Panc1 (cell line): ENCODE measurements at places on chromosomes 5 and 9. TPM values are rescaled to one million over a fixed set of nuclear protein-coding genes. Genes with fewer than 3 reads are reported as not detected.

Gene TRMO
- total RNA-seq: 10.4 TPM

Gene NUDT12
- total RNA-seq: 9.2 TPM

- H3K27me3 ChIP-seq: no peaks in the 10 kb centered on the region
- H3K4me1 ChIP-seq: no peaks in the 10 kb centered on the region
- H3K4me3 ChIP-seq: no peak overlapping the region
- no peak for DNase-seq
- no peaks in the 10 kb centered on the region for H3K36me3 ChIP-seq
Observed at GRCh38 chr9:115341426-115341825, 223.5 kb upstream of the TNC start.

DNA sequence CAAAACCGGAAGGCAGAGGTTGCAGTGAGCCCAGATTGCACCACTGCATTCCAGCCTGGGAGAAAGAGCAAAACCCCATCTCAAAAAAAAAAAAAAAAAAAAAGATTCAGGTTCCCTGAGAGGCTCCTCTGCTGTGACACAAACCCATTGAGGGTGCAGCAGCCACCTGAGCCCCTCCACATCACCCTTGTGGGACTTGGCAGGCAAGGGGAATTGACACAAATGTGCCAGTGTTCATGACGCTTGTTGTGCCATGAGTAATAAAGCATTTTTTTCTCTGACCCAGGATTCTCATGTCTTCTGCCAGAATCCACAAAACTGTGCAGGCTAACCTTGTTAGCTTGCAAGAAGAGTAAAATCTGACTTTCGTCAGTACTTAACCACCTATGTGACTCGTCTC lies 149.6 kb downstream of the TTC39B start:
- no peak overlapping the region for H3K4me3 ChIP-seq
- no peak for DNase-seq
- no peaks in the 10 kb centered on the region for H3K36me3 ChIP-seq
- no peak overlapping the region for H3K27ac ChIP-seq
- H3K4me1 ChIP-seq: no peaks in the 10 kb centered on the region

DNA sequence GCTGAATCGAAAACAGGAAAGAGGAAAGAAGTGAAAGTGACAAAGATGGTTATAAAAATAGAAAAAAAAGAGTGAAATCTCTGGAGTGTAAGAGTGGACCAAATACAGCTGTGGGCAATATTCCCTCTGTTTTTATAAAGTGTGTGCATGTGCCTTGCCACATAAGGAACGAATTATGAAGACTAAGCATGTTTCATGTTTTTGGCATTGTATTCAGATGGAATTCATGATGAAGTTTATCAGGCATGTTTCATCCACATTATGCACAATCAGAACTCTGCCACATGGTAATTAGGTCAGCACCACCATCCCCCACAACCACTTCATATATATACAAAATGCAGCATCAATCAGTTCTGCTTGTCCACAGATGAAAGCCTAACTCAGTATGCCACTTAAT lies 348.0 kb downstream of the ZNF608 start:
- H3K27ac ChIP-seq: no peak overlapping the region
- no peaks in the 10 kb centered on the region for H3K27me3 ChIP-seq
- no peaks in the 10 kb centered on the region for H3K36me3 ChIP-seq
- DNase-seq: no peak
- no peak overlapping the region for H3K4me3 ChIP-seq
